Stimulated activated CD4-positive, alpha-beta T cell treated with anti-CD3 and anti-CD28 coated beads, Interleukin-4, amount 100 ng/mL, for 24 hours (primary cell): ENCODE measurements at places on chromosomes 3 and 15.

DNA sequence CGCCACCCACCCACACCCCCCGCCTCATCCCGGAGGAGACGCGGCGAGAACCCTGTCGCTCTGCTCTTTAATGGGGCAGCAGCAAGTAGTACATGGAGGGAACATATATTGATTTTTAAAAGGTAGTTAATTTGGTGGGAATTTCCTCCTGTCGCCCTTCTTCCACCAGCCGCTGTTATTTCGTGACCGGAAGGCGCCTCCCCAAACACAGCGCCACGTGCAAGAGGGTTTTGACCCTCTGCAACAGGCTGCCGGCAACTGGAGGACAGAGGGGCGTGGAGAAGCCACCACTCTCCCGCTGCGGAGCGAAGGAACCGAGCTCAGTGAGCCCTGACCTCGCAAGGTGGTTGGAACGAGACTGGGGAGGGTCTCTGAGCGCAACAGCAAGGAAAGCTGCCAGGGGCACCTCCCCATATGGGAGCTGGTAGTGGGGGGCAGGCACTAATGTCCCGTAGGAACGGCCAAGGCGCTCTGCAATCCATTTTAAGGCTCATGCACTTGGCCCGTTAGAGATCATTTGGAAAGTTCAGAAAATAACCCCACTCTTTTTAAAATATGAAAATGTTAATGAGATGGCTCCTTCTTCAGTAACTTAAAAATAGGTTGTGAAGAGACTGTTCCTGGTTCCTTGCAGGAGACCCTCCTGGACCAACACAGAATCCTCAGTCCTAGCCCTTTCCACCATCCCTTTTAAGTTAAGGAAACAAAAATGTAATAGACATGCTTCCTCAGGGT is 4.3 kb downstream of the ONECUT1 start:
- DNase-seq, result no peak

DNA sequence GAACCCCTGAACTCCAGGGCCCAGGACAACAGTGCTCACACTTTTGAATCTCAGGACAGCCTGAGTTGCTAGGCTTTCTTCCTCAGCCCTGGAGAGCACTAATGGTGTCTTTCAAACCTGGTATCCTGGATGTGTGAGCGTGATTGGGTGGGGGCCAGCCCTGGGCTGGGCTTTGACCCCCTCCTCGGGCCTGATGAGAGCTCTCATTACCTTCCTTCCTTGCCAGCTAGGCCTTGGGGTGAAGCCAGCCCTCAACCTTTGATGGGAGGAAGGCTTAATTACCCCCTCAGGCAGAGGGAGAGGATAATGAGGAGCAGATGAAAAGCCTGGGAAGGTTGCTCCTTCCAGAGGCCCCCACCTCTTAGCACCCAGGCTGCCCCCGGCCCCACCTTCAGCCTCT is 31.1 kb upstream of the INSYN1 start:
- DNase-seq, result no peak

- DNase-seq, result no peak
These were observed 20.9 kb downstream of the ABHD6 start for GRCh38 chr3:58258392-58259055.

DNA sequence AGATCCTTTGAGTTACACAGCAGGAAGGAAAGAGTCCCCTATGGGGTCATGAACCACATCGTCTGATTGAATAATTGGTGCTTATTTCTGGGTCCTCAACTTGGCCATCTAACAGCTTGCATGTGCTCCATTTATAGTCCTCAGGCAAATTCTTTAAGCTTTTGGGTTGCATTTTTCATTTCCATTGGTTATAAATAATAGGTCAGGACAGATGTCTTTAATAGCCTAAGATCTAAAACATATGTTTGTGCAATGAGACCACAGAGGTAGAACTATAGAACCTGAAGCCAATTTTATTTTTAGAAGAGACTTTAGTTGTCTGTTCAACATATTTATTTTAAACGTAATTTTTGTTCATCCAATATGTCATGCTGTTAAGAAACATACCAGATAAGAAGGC is 43.2 kb downstream of the CD200R1L start:
- no peak for DNase-seq

- no peak for DNase-seq
These were observed 302.6 kb upstream of the TBL1XR1 start for GRCh38 chr3:177499779-177500423.

GRCh38 chr3:55061720-55062034 is 133.8 kb upstream of the LRTM1 start:
- no peak for DNase-seq

DNA sequence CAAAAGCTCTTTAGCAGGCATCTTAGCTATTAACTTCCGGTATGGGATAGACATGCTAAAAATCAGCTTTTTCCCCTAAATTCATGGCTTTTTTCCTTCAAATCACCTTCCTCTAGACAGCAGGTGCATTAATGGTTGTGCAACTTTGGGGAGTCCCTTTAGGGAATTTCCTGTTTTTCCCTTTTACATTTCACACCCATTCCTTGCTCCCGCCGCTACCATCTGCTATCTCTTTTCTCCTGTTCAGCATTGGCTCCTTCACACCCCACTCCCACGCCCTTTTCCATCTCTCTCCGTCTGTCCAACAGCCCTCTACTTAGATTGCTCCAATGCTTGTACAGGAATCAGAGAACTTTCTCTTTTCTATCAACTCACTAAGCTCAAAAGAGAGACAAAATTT is 43.4 kb downstream of the FEZF2 start:
- DNase-seq, result no peak

GRCh38 chr3:56899078-56899477 is 97.3 kb upstream of the ARHGEF3 start:
- DNase-seq, result no peak

DNA sequence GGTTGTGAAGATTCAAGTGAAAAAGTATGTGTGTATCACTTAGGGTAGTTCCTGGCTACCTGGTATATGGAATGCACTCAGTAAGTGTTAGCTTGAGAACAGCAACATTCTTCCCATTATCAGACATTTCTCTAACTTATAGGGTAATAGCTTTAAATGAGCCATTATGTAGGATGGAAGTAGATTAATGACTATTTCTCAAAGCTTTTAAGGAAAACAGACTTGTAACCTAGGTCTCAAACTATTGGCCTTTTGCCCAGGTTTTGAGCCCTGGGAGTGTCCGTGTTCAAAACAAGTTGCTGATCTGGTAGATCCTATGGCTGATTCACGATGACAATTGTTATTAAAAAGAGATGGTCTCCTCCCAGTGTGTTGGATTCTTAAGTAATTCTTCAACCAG is 129.1 kb upstream of the UMPS start:
- no peak for DNase-seq

- DNase-seq, result peak; percentile 49
These were observed 35.8 kb downstream of the PRKCD start for GRCh38 chr3:53196575-53197407.

- no peak for DNase-seq
These were observed 356.0 kb downstream of the ZPLD1 start for GRCh38 chr3:102790747-102791325.

GRCh38 chr15:48177383-48177765 is 721 bp downstream of the MYEF2 start:
- DNase-seq, result no peak

DNA sequence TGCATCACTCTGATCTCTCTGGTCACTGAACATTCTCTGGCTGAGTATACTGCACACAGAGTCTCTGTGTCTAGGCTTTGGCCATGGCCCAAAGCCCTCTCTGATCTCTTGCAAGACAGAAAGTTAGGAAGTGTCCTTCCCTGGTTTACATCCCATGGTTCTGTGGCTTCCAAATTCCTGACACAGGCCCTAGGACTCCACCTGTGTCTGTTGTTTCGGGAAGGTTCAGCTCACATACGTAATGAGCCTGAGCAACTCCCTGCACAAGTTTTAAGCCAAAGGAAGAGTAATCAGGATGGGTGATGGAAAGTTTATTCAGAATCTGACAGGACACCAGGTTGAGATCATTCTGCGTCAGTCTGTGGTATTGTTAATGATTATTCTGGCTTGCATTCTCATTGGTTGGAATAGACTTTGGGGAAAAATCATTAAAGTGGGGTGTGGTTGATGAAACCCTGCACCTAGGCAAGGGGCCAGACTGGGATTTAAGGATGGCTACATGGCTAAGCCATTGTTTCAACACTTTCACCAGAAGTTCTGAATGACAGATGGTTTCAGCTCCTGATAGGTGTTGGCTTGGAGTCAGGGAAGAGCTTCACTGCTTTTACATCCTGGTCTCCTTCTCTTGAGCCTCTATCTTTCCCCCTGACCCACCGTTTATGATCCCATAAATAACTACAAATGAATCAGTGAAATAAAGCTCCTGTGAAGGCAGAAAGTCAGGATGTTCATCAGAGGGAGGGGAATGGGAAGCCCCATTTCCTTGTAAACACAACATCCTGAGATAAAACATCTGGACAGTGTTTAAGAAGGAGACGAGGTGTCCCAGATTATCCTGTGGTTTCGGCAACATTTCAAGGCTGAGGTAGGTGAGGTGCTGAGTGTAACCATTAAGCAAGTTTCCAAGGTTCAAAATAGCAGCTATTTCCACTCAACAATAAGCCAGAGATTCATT is 14.1 kb downstream of the LCMT2 start:
- no peak for DNase-seq

- no peak for DNase-seq
These were observed 105.6 kb upstream of the MB21D2 start for GRCh38 chr3:193023218-193023617.

DNA sequence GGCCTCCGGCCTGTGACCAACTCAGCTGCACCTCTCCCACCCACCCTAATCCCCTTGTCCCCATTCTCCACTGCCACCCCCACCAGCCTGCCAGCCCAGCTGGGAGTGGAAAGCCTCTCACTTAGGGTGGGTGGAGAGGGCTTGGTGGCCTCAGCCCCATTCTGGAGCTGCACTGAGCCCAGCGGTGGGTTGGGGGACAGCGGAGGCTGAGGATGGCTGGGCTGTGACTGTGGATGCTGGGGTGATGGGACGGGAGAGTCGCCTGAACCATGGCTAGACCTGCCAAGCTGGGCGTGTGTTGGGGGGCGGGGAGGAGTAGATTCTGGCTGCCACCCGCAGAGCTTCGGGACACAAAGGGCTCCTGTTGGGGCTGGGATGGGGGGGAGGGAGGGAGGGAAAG is 1.8 kb downstream of the CLCN2 start:
- no peak for DNase-seq
